ENCODE measurements at places on chromosomes 3 and 15.

GRCh38 chr3:73411993-73412392, 212.7 kb downstream of the PDZRN3 start:
- DNase-seq, result no peak

GRCh38 chr15:67327312-67327711, 72.7 kb downstream of the IQCH start:
- DNase-seq, result no peak

DNA sequence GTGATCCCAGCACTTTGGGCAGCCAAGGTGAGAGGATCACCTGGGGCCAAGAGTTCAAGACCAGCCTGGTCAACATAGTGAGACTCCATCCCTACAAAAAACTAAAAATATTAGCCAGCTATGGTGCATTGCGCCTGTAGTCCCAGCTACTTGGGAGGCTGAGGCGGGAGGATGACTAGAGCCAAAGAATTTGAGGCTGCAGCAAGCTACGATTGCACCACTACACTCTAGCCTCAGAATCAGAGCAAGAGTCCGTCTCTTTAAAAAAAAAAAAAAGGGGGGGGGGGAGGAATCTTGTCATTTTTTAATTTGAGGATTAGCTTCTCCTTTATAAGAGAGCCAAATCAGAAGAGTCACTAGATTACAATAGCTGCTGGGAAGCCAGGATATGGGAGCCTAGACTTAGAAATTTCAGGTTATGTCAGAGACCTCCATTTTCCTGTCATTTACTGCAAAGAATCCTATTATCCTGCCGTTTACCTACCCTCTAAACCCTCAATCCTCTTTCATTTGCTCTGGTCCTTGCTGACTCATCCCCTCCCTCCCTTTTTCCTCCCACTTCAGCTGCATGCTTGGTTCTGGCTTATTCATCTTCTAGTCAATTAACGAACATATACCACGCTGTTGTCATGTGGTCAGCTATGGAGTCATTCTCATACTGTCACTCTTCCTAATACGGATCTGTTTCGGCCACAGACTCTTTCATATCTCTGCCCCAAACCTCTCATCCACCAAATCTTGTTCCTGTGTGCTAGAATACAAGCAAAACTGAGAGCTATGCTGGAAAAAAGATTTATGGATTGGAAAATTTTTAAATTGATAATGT, 83.8 kb upstream of the PPIB start:
- DNase-seq, result no peak

DNA sequence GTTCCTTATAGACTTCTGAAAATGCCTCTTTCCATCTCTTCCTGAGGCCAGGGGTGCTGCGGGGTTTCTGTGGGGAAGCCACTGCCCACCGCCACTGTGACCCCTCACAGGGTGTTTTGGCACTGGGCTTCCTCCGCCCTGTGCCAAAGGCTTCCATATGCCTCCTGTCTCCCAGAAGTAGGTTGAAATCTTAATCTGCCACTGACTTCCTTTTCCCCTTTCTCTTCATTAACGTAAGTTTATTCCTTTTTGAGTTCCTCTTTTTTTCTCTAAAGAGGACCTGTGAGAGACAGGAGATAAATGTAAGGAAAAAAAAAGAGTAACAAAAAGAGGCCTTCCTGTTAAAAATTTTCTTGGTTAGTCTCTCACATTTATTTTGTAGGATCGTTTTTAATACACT, 220.5 kb downstream of the CTNNB1 start:
- DNase-seq, result no peak

DNA sequence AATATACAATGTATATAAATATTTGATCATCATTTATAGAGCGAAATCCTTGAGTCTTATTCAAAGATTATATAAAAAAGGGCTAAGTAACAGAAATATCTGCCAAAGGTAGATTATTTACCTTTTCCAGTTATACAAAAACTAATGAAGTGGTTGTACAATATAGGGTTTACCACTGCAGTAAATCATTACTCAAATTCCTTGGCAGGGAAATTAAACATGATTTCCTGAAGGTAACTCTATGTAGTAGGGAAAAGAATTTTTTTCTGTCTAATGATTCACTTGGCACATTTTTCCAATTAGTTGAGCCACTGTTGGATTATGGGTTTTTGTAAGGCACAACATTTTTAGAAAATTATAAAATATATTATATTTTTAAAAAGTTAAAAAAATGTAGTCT, 129.6 kb downstream of the NR2F2 start:
- no peak for DNase-seq

GRCh38 chr3:17423786-17424536, 318.5 kb downstream of the TBC1D5 start:
- DNase-seq, result no peak

All from activated effector memory CD4-positive, alpha-beta T cell treated with Interleukin-2 at 50 U/mL for 16 hours (primary cell).